ENCODE measurements at places on chromosomes 13 and 19.

DNA sequence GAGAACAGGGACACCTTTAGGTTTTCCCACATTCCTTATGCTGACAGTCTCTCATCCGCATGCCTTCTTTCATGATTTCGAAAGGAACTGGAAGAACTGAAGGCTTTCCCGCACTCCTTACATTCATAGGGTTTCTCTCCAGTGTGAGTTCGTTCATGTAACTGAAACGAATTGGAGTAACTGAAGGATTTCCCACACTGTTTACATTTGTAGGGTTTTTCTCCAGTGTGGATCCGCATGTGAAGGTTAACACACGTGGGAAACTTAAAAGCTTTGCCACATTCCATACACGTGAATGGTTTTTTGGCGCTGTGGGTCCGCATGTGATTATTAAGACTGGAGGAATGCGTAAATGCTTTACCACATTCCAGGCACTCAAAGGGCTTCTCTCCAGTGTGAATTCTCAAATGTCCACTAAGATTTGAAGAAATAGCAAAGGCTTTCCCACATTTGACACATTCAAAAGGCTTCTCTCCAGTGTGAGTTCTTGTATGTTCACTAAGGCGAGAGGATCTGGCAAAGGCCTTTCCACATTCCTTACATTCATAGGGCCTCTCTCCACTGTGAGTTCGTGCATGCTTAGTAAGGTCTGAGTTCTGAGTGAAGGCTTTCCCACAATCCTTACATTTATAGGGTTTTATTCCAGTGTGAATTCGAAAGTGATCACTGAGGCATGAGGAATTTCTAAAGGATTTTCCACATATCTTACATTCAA, 22.0 kb downstream of the ZNF266 start:
- no peak for DNase-seq

DNA sequence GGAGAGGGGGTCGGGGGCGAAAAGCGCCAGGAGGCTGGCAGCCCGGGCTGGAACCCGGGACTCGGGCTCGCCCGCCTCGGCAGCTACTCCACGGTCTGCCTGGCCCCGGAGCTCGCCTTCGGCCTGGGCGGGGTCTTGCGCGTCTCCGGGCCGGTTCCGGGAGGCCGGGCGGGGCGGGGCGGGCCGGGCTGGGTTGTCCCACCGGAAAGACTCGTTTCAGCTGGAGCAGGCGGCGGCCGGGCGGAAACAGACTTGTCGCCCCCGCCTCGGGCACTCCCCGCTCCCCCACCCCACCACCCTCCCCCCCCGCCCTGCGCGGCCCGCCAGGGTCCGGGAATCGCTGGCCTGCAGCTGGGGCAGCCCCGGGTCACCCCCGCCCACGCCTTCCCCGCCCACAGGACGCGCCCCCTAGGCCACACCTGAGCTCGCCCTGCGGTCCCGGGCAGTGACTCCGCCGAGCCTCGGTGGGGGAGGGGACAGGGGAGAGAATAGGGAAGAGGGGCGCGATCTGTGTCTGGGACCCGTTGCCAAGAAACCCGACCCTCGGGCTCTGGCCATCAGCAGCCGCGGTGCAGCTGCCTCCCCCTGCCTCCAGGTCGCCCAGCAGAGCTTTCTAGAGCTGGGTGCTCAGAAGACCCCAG, 109.4 kb downstream of the KCTD15 start:
- DNase-seq = no peak

DNA sequence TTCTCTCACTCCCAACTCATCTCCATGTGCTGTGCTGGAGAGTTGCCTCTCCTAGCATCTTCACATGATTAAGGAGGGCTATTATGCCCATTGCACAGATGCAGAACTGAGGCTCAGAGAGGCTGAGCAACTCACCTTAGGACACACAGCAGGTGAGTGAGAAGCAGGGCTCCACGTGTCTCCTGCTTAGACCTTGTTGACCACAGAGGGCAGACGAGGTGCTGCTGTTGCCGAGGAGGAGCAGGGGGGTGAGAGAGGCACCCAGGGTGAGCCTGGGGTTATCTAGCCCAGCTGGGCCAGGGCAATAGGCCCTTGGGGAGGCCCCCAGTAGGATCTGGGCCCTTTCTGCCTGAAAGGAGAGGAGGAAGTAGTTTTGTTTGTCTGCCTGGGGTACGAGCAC, 2.4 kb upstream of the HSH2D start:
- DNase-seq = no peak

DNA sequence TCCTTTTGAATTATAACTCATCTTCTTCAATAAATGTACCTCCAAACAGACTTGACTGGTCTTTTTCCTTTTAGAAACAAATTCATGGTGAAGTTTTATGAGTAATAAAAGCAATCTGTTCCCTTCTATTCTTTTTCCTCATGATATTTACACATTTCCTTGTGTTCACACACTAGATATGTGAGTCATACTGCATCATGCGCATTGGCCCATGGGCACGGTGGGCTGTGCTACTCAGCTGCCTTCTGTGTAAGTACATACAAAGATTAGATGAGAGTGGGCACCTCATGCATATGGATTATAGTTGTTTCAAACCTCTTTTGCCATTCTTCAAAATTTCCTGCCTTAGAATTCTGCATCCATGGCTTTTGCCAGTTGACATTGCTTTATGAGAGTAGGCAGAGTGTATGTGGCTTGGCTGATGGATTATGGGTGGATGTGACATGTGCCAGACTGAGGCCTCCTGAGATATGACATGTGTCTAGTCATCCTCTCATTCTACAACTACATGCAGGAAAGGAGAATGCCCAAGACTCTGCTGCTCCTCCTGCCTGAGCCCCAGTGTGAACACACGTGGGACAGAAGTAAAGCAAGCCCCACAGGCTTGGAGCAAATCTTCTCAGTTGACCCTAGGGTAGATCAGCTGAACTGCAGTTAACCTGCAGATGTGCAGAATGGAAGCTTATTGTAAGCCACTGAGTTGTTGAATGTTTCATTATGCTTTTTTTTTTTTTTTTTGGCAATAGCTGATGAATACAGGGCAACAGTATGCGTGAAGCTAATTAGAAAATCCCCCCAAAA, 109.9 kb downstream of the RBM26 start:
- no peak for DNase-seq

DNA sequence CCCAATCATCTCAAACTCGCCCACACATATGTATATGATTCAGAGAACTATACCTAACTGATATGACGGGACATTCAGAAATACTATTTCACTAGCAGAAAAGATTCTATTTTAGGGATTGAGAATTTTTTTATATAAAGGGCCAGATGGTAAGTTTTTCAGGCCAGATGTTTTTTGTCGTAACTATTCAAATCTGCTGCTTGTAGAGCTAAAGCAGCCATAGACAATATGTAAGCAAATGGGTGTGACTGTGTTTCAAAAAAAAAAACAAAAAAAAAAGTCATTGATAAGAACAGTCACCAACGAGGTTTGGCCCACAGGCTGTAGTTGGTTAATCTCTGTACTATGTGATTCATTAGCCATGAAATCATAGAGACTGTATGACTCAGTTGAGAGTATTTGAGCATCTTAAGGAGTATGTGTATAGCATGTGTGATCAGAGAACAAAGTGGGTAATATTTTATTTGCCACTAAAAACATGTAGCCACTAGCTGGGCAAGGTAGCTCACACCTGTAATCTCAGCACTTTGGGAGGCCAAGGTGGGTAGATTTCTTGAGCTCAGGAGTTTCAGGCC, 2724.7 kb downstream of the PCDH9 start:
- no peak for DNase-seq

GRCh38 chr19:35669974-35670373, 3.7 kb downstream of the UPK1A start:
- DNase-seq = no peak

DNA sequence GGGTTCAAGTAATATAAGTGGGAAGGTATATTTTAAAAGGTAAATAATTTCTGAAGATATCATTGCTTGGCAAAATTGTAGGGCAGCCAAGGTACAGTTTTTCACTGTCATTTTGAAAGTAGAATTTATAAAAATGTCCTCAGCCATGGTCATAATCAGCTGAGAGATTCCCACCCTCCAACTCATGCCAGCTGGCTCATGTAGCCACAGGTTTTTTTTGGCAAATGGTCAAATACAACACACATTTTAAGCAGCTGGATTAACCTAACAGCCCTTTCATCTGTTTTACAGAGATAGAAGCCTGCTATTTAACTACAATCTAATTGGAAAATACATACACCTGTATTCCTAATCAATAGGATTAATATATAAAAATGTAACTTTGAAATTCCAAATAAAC, 619.2 kb upstream of the SGCG start:
- DNase-seq = no peak

- no peak for DNase-seq
These were observed 3.1 kb upstream of the FXYD5 start for GRCh38 chr19:35151273-35152065.

DNA sequence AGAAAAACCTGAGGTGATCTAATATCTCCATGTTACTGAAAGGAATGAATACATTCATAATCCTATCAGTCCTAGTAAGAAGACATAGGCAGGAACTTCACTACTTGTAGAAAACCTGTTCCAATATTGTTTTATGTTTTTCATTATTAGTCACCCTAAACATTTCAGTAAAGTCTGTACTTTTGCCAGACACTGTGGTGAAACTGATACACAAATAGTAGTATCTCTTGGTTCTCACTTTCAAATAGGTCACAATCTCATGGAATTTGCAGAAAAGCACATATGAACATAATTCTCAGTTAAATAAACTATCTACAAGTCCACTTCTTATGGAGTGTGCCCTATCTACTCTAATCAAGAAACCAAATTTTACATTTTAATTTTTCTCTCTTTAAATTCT, 88.3 kb upstream of the PCDH9 start:
- no peak for DNase-seq

- no peak for DNase-seq
These were observed 37.5 kb downstream of the POSTN start for GRCh38 chr13:37561031-37561430.

DNA sequence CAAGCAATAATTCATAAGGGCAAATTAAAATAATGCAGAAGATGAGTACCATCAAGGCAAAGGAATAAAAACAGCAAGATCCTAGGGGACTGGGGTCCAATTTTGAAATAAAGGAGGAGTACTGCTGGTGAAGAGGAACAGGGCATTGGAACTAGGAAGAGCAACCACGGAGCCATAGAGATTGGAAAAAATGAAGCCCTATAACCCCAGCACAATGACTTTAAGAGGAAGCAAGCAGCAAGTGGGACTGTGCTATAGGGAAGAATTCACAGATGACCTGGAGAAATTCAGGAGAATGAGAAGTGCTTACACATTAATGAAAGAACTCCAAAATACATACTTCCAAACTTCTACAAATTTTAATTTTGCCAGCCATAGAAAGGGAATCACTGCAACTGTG, 44.9 kb upstream of the ITM2B start:
- no peak for DNase-seq

DNA sequence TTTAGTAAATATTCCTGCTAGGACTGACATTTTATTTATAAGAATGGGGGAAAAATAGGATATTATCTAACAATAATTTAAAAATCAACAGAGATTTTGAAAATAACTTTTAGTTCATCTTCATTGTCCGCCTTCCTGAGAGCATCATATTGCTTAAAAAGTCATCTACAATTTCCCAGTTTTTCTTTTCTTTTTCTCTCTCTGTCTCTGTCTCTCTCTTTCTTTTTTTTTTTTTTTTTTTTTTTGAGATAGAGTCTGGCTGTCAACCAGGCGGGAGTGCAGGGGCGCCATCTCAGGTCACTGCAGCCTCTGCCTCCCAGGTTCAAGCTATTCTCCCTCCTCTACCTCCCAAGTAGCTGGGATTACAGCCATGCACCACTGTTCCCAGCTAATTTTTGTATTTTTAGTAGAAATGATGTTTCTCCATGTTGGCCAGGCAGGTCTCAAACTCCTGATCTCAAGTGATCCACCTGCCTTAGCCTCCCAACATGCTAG, 276.3 kb downstream of the DACH1 start:
- DNase-seq = no peak

DNA sequence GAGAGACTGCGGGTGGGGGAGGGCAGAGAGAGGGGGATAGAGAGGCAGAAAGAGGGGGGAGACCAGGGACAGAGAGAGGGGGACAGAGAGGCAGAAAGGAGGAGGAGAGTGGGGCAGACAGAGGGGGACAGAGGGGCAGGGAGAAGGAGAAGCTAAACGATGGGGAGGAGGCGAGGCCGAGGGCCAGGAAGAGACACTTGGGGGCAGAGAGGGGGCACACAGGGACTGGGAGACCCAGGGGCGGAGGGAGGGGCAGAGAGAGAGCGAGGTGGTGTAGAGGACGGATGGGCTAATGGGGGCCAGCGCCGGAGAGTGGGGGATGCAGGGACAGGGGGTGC, 666 bp downstream of the MEIS3 start:
- no peak for DNase-seq

DNA sequence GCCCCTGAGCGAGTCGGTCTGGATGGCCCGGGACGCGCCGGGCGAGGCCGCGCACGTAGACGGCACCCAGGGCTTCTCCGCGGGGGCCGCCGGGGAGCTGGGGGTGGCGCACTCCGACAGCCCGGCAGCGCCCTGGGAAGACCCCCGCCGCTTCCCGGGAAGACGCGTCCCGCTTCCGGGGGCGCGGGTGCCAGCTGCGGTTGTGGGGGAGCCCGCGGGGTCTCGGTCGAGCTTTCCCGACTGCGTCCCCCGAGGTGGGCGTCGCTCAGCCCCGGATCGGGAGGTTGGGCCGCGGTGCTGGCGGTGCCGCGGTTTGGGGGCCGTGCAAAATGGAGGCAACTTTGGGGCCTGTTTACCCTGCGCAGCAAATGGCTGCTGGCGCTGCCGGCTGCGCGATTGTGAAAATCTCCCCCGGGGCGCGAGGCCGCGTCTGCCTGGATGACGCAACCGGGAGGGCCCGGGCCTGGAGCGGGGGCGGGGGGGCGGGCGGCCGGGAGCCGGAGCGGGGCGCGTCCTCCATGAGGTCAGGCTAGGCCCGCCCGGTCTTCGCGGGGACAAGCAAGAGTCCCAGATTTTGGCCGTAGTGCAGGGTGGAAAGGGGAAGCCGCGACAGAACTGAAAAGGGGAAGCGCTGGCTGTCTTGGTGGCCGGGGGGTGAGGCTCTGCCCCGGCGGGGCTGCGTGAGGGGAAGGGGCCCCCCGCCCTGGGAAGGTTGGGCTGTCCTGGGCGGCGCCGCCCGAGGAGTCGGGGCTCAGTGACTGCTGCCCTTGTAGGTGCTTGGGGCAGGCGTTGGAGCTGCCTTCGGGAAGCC, 11.3 kb downstream of the PEAK3 start:
- DNase-seq = no peak

GRCh38 chr19:4061683-4062418, 4.8 kb downstream of the ZBTB7A start:
- no peak for DNase-seq

- DNase-seq = no peak
These were observed 1.5 kb upstream of the TMEM145 start for GRCh38 chr19:42311657-42312056.

DNA sequence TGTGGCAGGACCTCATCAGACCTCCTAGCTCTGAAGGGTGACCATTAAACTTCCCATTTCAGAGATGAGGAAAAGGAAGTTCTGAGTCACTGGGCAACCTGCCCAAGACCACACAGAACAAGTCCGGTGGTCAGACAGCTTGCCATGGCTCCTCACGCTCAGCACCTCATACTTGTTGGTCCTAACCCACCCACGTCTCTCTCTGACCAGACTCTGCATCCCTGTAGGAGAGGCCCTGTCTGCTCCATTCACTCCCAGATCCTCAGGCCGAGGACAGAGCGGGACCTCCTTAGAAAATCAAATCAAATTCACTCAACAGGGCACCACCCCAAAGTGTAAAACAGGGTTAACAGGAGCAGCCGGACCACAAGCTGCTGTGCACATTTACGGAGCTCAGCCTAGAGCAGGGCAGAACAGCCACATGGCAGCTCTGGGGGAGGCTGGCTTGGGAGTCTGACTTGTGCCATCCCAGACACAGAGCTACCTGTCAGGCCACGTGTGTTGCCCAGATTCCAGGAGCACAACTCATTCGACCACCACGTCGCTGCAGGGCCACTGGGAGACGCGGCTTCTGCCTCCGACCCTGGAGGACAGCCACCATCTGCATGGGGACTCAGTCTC, 1.7 kb downstream of the MIER2 start:
- peak; percentile 86 for DNase-seq

Data from glomerular endothelial cell (primary cell).